Heart left ventricle (tissue), 16 donors: ENCODE measurements at places on chromosomes 1 and 21. TPM values are rescaled to one million over a fixed set of nuclear protein-coding genes. Genes with fewer than 3 reads are reported as not detected.

DNA sequence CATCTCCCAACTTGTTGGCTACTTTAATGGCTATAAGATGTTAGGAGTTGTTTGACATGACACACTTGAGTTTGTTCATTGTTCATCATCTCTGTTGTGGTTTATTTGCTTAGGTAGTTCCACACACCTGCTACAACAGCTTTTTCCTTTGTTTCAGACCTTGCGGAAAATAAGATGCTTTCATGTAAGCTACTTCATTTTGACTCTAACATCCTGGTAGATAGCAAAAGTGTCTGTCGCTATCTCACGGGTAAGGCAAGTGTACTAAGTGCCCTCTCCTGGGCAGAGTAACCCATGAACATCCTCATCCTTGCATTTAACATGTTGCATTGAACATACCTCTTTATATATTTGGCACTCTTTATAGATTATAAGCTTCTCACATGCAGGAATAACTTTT is 1.6 kb upstream of the OR10T2 start:
- no peak for DNase-seq

- DNase-seq = no peak
Observed at GRCh38 chr1:51572365-51572764, 44.5 kb upstream of the OSBPL9 start.

The SERPINC1 gene
- 0.15 TPM for polyA plus RNA-seq

- no peak for DNase-seq
Observed at GRCh38 chr1:31617218-31617915, at the start of gene HCRTR1. Gene HCRTR1, plus strand, starts transcription at chr1:31617689. Its CDS starts 1,504 bp downstream, at chr1:31619193.

- no peak for DNase-seq
Observed at GRCh38 chr1:65149351-65150107, 1.5 kb downstream of the AK4 start.

DNA sequence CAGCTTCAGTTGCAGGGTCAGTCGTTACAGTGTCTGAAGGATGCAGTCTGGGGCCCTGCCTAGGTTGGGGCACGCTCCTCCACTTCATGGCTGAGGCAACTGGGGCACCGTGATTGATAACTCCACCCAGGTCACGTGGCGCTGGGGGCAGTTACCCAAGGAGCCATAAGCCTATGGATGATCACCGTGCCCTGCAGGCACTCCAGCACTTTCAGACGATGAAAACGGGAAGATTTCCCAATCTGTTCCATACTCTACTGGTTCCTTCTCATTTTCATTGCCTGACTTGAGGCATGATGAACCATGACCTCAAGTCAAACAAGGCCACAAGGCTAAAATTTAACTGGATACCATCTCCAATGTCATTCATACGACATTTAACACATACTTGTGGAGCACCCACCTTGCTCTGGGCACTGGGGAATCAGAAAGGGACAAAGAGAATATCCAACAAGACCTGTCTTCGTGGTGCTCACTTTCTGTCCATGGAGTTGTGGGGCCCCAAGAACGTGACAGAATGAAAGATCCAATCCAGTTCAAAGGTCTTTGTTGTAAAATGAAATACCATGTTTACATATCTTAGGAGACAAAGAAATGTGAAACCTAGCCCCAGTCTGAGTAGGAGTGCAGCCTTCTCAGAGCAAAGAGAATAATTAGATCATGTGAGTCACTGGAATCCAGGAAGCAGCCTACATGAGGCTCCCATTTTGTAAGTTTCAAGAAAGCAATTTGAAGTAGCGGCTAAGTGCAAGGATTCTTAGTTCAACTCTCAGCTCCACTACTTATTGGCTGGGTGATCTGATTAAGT is 39.4 kb upstream of the SPOCD1 start:
- DNase-seq = no peak

The HPDL gene
- 0.15 TPM for polyA plus RNA-seq

The CALML6 gene
- polyA plus RNA-seq = not detected

DNA sequence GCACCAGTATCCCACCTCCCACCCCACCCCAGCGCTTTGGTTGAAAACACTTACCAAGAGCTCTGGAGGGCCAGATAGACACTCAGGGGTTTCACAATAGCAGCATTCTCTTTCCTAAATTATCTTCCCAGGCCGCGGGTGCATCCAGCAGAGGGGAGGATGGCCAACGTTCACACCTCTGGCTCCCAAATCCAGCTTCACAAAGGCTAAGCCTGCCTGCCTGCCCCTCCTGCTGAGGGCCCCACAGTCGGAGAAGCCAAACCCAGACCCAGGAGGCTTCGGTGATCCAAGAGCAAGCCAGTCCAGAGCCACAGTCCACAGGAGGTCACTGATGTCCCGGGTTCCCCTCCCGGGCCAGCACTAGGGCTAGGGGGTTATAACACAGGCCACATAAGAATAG is 231.9 kb downstream of the TRABD2B start:
- peak; percentile 43 for DNase-seq

GRCh38 chr1:92211166-92211565 is 6.5 kb upstream of the C1orf146 start:
- DNase-seq = no peak

- DNase-seq = peak; percentile 84
Observed at GRCh38 chr1:20633190-20634064, at the start of gene PINK1. Gene PINK1, plus strand, starts transcription at chr1:20633458. Its CDS starts 91 bp downstream, at chr1:20633549.

The FCGR1A gene
- 2.7 TPM for polyA plus RNA-seq

The GSTM5 gene
- polyA plus RNA-seq = 0.49 TPM

DNA sequence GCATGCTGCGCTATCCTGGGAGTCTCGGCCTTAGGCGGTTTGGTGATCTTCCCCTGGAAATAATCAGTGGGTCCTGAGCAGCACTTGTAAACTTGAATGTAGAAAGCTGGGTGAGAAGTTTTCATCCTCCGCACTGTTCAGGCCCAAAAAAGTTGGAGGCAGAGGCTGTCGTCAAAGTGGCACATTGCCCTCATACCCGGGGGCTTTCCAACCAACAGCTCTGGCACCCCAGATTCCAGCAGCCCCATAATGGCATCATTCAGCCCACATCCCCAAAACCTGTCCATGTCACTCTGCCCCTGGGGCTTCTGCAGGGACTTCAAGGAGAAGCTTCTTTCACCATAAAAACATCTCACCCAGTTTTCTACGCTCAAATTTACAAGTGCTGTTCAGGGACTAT is 59.3 kb downstream of the TOR1AIP2 start:
- no peak for DNase-seq

The SPRR2F gene
- polyA plus RNA-seq = not detected

- no peak for DNase-seq
Observed at GRCh38 chr1:38558500-38559445, 300.8 kb downstream of the RRAGC start.

The HCRTR1 gene
- polyA plus RNA-seq = 0.50 TPM

GRCh38 chr21:46636181-46636512 is 673 bp downstream of the PRMT2 start:
- no peak for DNase-seq

DNA sequence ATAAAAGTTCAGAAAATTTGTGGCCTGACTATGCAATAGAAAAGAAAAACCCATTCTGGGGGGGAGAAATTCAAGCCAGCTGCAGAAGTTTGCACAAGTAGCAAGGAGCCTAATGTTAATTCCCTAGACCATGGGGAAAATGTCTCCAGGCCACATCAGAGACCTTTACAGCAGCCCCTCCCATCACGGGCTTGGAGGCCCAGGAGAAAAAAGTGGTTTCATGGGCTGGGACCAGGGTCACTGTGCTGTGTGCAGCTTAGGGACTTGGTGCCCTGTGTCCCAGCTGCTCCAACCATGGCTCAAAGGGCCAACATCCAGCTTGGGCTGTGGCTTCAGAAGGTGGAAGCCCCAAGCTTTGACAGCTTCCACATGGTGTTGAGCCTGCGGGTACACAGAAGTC is 42.0 kb downstream of the IL23R start:
- DNase-seq = no peak

GRCh38 chr1:244211559-244211944 is 160.5 kb downstream of the ZBTB18 start:
- no peak for DNase-seq

The FAAP20 gene
- 61.3 TPM for polyA plus RNA-seq

GRCh38 chr1:201354151-201354900 is 23.2 kb downstream of the TNNT2 start:
- no peak for DNase-seq

The FTCD gene
- 0.17 TPM for polyA plus RNA-seq

The THEMIS2 gene
- 7.3 TPM for polyA plus RNA-seq

DNA sequence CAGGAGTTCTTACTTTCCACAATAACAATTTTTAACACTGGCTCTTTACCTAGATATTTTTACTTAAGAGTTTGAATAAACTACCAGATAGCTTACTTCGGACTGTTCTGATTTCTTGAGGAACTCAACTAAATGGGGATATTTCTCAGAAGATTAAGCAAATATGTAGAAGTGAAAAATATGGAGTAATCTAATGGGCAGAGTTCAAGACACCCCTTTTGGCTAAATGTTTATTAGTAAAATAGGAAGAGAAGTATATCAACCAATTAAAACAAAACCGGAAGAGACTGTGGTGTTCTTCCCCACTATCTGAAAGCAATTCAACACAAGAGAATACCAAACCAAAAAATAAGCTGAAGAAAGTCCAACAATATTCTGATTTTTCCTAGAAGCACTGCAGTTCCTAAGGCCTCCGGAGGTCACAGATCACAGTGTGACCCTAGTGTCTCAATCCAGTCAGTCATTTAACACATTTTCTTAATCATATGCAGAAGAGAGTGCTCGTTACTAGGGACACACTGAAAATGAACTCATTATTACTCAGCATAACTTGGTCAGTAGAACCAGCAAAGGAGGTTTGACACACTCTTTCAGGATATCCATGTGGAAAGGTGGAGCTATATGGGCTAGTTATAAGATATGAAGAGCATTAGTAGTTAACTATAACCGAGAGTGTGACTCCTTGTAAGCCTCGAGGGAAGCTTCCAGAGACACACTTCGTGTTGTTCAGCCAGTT is 5.2 kb downstream of the SIPA1L2 start:
- no peak for DNase-seq

The APCS gene
- 0.08 TPM for polyA plus RNA-seq

The PHACTR4 gene
- 28.8 TPM for polyA plus RNA-seq

The CNKSR1 gene
- polyA plus RNA-seq = 0.80 TPM
